ENCODE measurements at places on chromosomes 13 and 19.

GRCh38 chr19:1014161-1015060 lies 6.5 kb downstream of the TMEM259 start:
- DNase-seq: no peak

DNA sequence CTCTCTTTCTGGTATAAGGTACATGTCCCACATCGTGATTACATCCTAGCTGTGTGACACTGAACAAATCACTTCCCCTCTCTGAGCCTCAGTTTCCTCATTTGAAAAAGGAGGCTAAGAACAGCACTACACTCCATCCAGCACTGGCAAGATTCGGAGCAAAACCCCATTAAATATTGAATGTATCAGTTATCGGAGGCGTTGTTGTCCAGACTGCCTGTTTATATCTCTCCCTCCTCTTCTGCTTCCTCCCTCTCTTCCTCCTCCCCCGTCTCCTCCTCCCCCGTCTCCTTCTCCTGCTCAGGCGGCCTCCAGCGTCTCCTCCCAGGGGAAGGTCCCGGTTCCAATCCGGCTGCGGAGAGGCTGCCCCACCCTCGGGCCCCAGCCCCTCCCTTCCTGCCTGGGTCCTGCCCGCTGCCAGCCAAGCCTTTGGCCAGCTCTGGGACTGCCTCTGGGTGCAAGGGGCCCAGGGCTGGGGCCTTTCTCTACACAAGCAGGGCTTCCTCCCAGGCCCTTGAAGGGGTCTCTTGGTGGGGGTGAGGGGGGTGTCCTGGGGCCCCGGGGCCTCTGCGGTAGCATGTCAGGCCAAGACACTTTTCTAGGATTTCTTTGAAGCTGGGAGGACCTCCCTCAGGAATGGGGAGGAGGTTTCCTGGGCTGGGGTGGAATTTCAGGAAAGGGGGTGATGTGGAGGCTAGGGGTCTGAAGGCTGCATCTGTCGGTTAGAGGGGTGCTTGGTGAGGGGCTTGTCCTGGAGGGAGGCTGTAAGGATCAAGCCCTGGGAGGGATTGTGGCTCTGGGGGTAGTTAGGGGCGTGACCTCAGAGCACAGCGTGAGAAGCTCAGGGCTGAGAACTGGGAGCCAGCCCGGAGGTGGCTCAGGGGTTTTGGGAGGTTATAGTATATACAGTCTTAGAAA lies 1.9 kb downstream of the RRAS start:
- DNase-seq: no peak

- no peak for DNase-seq
Observed at GRCh38 chr13:23724196-23724970, 154.2 kb downstream of the TNFRSF19 start.

- no peak for DNase-seq
Observed at GRCh38 chr13:32587811-32588170, 1.5 kb downstream of the PDS5B start.
